ENCODE measurements at places on chromosomes 7 and 10. TPM values are rescaled to one million over a fixed set of nuclear protein-coding genes. Genes with fewer than 3 reads are reported as not detected.
A peak's percentile ranks its signal among the peaks of the same experiment; 100 is the strongest.

EZH2 gene
- total RNA-seq: 123 TPM

SUFU gene
- 7.5 TPM for total RNA-seq

SLC18A3 gene
- not detected for total RNA-seq

- DNase-seq: no peak
Observed at GRCh38 chr10:100985336-100985735, 2.0 kb downstream of the MRPL43 start.

DNA sequence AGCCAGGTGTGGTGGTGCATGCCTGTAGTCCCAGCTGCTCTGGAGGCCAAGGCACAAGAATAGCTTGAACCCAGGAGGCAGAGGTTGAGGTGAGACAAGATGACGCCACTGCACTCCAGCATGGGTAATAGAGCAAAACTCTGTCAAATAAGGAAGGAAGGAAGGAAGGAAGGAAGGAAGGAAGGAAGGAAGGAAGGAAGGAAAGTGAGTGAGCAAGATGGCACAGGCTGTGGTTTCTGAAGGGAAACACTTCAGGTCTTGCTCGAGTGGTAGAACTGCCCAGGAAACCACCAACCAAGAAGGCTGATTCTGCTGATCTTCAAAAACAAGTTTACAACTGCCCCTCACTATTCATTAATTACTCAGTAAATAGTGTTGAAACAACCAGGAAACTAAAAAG is 45.2 kb downstream of the EZH2 start:
- DNase-seq: peak; percentile 22

- DNase-seq: no peak
Observed at GRCh38 chr7:66279912-66280311, 74.8 kb downstream of the TPST1 start.

DNA sequence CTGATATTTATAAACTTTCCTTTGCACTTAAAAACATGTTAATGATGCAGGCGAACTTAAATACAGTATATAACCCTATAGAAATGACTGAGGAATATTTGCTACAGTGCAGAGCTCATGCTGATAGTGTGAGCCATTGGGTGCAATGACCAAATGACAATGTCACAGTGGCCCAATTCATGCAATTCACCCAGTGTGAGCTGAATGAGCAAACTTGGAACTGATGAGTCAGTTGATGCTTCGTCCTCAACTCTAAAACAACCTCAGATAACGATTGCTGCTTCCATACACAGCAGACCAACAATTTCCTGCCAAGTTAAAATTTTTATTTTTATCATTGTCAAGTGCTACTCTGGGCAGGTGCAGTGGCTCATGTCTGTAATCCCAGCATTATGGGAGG is 12.1 kb upstream of the ZC3HAV1L start:
- DNase-seq: no peak

GRCh38 chr10:52279546-52279945 is 34.5 kb upstream of the DKK1 start:
- DNase-seq: no peak

DNA sequence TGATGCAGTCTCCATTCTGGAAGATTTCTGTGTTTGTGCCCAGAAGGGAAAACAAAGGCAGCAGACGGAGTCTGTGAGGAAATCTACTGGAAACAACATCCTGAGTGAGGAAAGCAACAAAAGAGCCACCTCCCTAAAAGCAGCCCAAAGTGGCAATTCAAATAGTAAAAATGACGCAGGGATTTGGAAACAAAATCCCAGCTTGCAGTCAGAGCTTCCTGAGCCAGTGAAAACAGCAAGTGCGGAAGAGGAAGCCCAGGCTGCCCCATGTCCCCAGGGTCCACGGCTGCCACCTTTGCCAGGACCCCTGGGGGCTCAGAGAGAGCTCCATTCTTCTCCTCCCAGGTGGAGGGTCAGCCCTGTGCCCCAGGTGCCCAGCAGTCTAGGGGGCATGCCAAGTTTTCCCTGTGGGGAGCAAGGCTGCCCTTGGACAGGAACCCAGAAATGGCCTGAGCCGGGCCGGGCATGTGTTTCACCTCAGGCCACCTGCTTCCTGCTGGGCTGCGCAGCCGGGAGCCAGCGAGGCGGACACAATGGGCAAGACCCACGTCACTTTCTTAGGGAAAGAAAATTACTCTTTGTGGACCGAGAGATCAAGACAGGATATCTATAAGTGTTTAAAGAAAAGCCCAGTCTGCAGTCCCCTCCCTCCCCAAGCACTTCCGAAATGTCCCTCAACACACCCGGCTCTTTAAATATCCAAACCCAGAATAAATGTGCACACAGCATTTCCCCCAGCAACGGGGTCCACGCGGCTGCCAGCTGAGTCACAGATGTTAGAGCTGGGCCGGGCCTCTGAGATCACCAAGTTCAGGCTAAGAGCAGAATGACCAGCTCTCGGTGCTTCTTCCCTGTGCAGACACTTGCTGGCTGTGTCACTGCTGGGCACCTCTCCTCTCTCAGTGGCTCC is 231.1 kb downstream of the ARHGAP12 start:
- no peak for DNase-seq

DNA sequence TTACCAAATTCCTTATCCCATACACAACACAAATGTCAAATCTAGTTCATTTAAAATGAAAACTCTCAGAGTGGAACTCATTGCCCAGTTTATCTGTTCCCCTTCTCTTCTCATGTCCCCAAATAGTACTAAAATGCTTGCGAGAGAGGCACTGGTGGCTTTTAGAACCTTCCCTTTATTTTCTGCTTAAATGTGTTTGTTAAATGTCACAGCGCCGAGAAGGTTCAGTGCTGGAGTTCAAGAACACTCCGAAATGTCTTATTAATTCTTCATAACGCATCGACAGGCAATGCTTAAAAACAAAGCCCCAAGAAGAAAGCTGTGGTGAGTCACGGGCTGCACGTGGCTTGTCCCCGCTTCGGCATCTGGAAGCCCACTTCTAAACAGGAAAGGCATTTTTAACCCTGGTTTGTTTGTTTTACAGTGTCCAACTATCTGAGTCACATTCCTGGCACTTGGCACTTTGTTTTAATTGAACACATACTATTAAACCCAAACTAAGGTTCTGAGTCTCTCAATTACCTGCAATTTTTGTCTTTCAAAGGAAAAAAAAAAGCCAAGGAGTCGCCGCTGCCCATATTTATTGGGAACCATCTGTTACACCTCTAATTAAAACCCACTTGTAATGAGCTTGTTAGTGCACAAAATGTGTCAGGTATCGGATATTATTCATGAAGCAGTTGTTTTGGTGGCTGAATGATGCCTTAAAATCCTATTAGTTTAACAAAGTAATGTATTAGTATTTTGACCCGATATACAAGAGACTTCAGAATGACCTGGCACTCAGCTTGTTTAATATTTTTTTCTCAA is 49.9 kb upstream of the MGMT start:
- no peak for DNase-seq

- DNase-seq: no peak
Observed at GRCh38 chr10:42917821-42918220, 135.2 kb downstream of the BMS1 start.

GRCh38 chr10:24822590-24822989 is 98.9 kb upstream of the ARHGAP21 start:
- no peak for DNase-seq

- DNase-seq: no peak
Observed at GRCh38 chr10:6406220-6407033, 173.6 kb downstream of the PRKCQ start.

- no peak for DNase-seq
Observed at GRCh38 chr7:128000854-128001265, 30.4 kb downstream of the LRRC4 start.

All from CD8-positive, alpha-beta memory T cell (primary cell).